ENCODE measurements at places on chromosomes 7 and 10.

- no peak for DNase-seq
Observed at GRCh38 chr10:14519785-14520184, 189.1 kb upstream of the FRMD4A start.

GRCh38 chr7:27991006-27991528 is 189.5 kb downstream of the JAZF1 start:
- DNase-seq: no peak

DNA sequence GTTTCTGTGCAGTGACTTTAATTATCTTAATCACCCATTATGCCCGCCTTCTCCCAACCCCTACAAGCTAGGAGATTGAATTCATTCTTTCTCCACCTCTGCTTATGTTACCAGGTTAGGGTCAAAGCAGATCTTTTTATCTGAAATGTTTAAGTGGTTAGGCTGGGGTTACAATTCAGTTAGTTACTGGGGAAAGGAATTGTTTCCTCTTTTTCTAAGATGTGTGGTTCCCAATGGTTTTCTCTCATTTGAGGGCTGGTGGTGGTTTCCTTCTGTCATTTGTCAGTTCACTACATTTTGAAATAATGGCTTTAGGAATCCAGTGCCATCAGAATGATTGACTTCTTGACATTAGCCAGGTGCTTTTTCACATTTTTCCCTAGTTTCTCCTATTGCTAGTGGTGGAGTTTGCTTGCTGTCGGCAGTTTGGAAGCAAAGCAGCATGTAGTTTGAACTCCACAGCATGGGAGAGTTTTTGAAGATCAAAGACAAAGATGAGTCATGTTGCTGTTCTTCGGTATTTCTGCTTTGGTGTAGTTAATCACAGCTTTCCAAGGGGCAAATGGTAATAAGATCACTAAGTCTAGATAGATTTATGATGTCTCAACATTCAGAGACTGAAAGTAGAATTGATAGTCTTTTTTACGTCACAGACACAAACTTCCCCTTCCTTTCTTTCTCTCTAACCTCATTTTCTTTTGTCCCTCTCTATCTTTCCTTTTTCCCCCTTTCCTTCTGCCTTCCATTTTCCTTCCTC is 168.2 kb downstream of the SND1 start:
- DNase-seq: no peak

GRCh38 chr7:16083931-16084330 is 337.4 kb downstream of the CRPPA start:
- no peak for DNase-seq

- DNase-seq: no peak
Observed at GRCh38 chr10:10403762-10404161, 613.9 kb upstream of the CELF2 start.

- DNase-seq: no peak
Observed at GRCh38 chr7:101631224-101631714, 2.2 kb upstream of the MYL10 start.

DNA sequence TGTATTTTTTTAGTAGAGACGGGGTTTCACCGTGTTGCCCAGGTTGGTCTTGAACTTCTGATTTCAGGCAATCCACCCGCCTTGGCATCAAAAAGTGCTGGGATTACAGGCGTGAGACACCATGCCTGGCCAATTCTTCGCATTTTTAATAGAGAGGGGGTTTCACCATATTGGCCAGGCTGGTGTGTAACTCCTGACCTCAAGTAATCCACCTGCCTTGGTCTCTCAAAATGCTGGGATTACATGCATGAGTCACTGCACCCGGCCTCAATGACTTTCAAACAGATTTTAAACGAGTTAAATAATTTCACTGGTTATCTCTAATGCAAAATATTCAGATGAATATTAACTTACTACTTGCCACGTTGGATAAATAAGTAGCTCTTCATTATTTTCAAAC is 37.6 kb upstream of the STEAP4 start:
- DNase-seq: no peak

GRCh38 chr10:121541450-121542120 is 56.7 kb downstream of the FGFR2 start:
- no peak for DNase-seq

DNA sequence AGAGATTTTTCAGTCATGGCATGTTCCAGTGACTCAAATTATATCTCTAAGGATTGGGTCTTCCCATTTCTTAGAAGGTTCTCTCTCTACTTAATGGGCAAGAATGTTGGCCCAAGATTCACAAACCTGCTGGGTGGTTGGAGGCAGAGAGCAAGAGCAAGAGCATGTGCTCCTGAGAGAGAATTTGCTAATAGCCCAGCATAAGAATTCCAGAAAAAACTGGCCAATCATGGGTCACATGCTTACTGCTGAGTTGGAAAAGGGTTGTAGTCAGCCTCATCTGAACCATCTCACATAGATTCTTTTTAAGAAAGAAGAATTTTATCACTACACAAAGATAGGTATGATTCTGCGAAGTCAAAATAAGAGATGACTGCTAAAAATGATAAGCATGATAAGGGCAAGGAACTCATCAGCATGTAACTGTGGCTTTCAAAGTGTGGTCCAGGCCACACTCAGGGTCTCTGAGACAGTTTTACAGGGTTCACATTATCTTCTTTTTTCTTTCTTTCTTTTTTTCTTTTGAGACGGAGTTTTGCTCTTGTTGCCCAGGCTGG is 8.2 kb upstream of the VCL start:
- DNase-seq: no peak

DNA sequence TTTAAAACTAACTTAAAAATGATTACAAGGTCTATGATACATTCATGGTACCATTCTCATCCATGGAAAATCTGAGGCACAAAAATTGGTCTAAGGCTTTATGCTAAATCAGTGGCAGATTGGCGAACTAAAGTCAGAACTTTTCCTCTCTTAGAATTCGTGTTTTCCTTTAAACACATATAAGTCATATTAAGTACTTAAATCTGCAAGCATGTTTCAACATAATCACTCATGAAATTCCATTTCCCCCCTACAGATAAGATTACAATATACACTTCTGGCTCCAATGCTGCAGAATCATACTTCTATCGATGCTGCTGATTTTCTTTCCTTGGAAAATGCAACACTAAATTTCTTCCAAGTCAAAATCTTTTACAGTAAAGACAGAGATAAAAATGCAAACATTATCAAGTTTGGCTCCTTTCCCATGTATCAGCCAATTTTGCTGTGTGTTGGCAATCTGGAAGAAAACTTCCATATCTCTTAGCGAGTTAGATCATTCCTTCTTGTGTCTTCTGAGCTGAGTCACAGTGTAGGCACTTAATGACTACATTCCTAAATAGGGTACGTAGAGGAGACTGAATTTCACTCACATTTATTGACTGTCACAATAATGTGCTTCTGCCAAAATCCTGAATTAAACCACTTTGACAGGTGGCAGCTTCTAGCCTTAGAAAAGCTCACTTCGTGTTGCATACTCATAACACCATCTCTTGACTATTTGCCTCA is 76.4 kb upstream of the LRRC17 start:
- no peak for DNase-seq

Measured in DMS153 (cell line).